H7 (cell line): ENCODE measurements at places on chromosomes 1 and 21.

DNA sequence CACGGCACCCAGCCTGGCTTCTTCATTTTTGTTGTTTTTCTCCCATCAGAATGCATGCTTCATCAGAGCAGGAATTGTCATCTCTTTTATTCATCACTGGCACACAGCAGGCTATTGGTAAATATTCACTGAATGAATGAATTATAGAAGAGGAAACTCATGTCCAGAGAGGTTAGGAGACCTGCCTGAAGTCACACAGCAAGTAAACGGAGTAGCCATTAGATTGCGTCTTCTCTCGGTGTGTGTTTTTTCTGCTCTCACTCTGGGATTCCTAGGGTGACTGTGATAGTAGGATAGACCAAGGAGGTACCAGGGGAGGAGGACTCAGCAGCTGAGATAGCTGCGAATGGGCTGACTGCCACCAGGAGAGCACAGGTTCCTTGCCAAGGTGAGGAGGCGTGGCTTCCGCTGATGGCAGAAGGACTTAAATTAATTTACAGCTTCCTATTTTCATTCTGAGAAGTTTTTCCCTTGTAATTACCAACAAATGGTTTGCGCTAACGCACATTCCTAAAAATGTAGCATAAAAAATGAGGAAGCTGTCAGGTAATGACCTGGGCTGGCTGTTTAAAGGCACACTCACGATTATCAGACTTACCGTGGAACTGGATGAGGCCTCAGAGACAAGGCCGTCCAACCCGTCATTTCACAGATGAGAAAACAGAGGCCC lies 4.5 kb upstream of the NCMAP start:
- peak; percentile 28 for DNase-seq

- no peak for DNase-seq
Observed at GRCh38 chr1:22132517-22133235, 10.2 kb downstream of the WNT4 start.

GRCh38 chr1:40411294-40411693 lies 37.8 kb downstream of the SMAP2 start:
- DNase-seq: no peak

GRCh38 chr1:73310797-73311381 lies 887.1 kb downstream of the LRRIQ3 start:
- no peak for DNase-seq

DNA sequence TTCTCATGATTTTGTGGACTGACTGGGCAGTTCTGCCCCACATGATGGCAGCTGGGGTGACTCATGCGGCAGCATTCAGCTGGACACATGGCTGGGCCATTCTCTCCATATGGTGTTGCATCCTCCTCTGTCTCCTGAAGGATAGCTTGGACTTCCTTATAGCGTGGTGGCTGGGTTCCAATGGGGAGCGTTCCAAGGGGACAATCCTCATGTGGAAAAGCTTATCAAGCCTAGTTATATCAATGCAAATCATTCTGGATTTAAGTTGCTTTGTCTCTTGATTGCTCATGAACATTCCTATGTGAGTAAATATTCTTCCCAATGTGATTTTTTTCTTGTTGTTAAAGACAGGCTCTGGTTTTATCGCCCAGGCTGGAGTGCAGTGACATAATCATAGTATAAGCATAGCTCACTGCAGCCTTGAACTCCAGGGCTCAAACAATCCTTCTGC lies 13.2 kb upstream of the SLC2A1 start:
- DNase-seq: no peak

- no peak for DNase-seq
Observed at GRCh38 chr21:44734841-44735240, 23.5 kb upstream of the TSPEAR start.

DNA sequence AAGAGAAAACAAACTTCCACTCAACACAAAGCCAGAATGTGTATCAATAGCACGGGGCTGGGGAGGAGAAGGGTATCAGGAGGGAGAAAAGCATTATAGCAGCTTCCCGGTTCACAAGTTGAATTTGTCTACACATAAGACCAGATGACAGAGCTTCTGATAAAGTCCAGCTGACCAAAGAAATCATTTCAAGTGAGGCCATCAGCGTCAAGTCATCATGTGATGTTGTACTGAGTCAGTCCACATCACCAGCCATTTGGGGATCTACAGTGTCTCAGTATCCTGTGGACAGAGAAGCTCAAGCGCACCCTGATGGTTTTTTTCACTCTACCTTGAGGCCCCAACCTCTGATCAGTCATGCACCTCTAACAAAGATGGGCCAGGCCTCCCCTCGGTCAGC lies 33.0 kb downstream of the SETD4 start:
- DNase-seq: no peak

DNA sequence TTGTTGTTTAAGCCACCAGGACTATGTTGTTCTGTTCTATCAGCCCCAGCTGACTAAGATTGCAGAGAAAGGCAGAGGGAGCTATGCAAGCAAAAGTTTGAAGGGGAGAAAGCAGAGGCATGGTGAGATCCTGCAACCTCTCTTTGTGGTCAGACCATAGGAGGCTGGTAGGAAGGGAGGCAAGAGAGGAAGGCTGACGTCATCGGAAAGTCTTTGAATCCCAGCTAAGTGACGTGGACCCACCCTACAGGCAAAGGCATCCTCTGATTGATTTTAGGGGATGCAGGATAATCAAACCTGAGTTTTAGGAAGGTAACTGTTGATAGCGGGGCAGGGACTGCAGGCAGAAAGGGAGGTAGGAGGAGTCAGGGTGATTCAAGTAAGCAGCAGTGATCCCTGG lies 23.3 kb upstream of the TNNI1 start:
- no peak for DNase-seq

- peak; percentile 84 for DNase-seq
Observed at GRCh38 chr1:25817840-25818501, 1.8 kb upstream of the MTFR1L start.
